ENCODE measurements at places on chromosomes 5 and 9.
A peak's percentile ranks its signal among the peaks of the same experiment; 100 is the strongest.

GRCh38 chr5:177431317-177432142 is 5.1 kb downstream of the GRK6 start:
- no peak for DNase-seq

- DNase-seq, result peak; percentile 98
These were observed 86.7 kb upstream of the NFIB start for GRCh38 chr9:14400658-14400995.

- DNase-seq, result peak; percentile 15
These were observed 254.8 kb upstream of the PDE4D start for GRCh38 chr5:60148366-60148765.

GRCh38 chr9:97752274-97752673 is 55.1 kb upstream of the XPA start:
- no peak for DNase-seq

- peak; percentile 8 for DNase-seq
These were observed 878.3 kb downstream of the TLE1 start for GRCh38 chr9:80811003-80811402.

GRCh38 chr5:141811287-141812155 is 66.7 kb downstream of the PCDH1 start:
- no peak for DNase-seq

- DNase-seq, result no peak
These were observed 144.4 kb downstream of the RMI1 start for GRCh38 chr9:84125046-84125445.

Measured in fibroblast of pulmonary artery (primary cell).